ENCODE measurements at places on chromosomes 7 and 10. TPM values are rescaled to one million over a fixed set of nuclear protein-coding genes. Genes with fewer than 3 reads are reported as not detected.

DNA sequence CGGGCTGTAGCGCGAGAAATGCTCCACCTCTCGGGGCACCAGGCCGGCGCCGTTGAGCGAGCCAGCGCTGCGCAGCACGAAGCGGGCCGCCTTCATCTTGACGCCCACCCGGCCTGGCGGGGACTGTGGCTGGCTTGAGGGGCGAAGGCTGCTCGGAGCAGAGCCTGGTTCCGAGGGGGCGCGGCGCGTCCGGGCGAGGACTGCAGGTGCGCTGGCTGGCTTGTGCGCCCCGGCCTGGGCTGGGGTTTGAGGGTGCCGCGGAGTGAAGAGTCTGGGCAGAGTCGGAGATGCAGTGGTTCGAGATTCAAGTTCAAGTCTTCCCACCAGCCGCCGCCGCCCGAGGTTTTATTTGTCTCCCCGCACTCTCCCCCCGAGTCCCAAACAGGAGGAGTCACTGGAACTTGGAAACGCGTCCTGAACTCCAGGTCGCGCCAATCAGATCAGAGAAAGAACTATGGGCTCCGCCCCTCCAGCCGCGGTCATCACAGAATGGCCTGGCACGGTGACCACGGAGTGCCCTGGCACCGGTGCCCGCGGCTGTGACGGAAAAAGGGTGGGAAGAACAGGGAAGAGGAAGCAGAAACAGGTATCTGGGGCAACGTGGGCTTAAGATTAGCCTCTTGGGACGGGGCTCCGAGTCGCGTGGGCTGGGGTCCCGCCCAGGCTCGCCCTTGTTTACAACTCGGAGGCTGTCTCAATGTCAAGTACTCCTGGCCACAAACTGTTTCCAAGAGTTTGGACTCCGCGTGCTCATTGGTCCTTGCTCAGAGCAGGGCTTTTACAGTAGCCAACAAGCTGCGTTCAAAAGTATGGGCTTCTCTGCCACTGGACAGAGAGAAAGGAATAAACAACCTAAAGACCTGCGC is at the start of gene PDK4:
Gene PDK4, minus strand, starts transcription at position 319 of the 866 bp plus-strand sequence. Its CDS starts 223 bp downstream, at position 96.
- peaks cover 6% of the 10 kb centered on the region for H3K4me1 ChIP-seq
- DNase-seq: peak; percentile 90
- peak within 1 kb of the TSS; percentile 74 for H3K4me3 ChIP-seq
- peak within 1 kb of the TSS; percentile 91 for H3K27ac ChIP-seq
- no peaks in the 10 kb centered on the region for H3K36me3 ChIP-seq
- no peaks in the 10 kb centered on the region for H3K27me3 ChIP-seq

DNA sequence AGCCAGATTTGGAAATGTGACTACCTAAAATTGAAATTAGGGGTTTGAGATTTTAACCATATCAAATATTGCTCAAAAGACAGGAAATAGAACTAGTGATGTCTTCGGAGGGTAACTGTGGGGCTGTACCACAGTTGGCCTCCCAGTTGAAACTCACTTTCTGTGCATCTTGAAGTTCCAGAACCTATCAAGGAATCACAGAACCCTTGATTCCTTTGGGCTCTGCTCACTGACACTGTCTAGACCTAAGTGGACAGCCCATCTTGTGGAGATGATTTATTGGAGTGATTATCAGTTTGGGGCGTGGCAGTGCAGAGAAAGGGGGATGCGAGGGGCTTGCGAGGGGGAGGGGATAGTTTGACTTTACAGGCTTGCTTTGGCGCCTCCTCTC is 134.2 kb upstream of the GJD4 start:
- DNase-seq: no peak
- H3K36me3 ChIP-seq: no peaks in the 10 kb centered on the region
- no peak overlapping the region for H3K4me3 ChIP-seq

KEL gene
- total RNA-seq: 1.1 TPM

LGI1 gene
- not detected for total RNA-seq

LIPJ gene
- 0.20 TPM for total RNA-seq

CCDC7 gene
- total RNA-seq: 48.9 TPM

GRCh38 chr7:159136846-159137245 is 7.8 kb downstream of the VIPR2 start:
- no peak for DNase-seq
- H3K36me3 ChIP-seq: no peaks in the 10 kb centered on the region
- H3K27me3 ChIP-seq: no peaks in the 10 kb centered on the region
- no peaks in the 10 kb centered on the region for H3K4me1 ChIP-seq
- no peak overlapping the region for H3K4me3 ChIP-seq
- H3K27ac ChIP-seq: no peak overlapping the region

DNA sequence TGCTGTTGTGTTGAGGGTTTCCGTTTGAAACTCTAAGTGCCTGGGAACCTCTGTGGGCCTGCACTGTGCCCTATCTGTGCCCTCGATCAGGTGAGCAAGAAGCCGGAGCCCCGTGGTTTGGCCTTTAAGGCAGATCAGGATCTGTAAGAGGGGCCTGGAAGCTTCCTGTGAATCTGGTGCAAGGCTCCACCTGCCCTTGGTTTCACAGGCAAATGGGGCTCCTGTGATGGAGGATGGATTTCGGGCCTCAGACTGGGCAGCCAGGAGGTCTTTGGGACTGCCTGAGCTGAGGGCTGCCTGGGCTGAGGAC is 21.6 kb downstream of the SCART1 start:
- H3K27me3 ChIP-seq: no peaks in the 10 kb centered on the region
- H3K4me3 ChIP-seq: no peak overlapping the region
- no peak for DNase-seq
- H3K36me3 ChIP-seq: no peaks in the 10 kb centered on the region

- H3K4me1 ChIP-seq: no peaks in the 10 kb centered on the region
- H3K36me3 ChIP-seq: no peaks in the 10 kb centered on the region
- H3K4me3 ChIP-seq: no peak overlapping the region
- H3K27me3 ChIP-seq: peaks cover 5% of the 10 kb centered on the region
Measured at GRCh38 chr7:70812511-70812910, 319.4 kb upstream of the GALNT17 start.

AHCYL2 gene
- total RNA-seq: 12.6 TPM

GPC2 gene
- 5.5 TPM for total RNA-seq
